ENCODE measurements at places on chromosomes 11 and 22. TPM values are rescaled to one million over a fixed set of nuclear protein-coding genes. Genes with fewer than 3 reads are reported as not detected.

Gene LRRC74B
- not detected for total RNA-seq

Gene USP2
- total RNA-seq, result 1.5 TPM

Gene RAB39A
- not detected for total RNA-seq

Gene ASCL2
- total RNA-seq, result not detected

Gene CEND1
- total RNA-seq, result 0.32 TPM

All from articular chondrocyte of knee joint (primary cell).